Right renal cortex interstitium (tissue), 3 donors: ENCODE measurements at places on chromosomes 4 and X. TPM values are rescaled to one million over a fixed set of nuclear protein-coding genes. Genes with fewer than 3 reads are reported as not detected.

The CCDC158 gene
- polyA plus RNA-seq = 0.75 TPM

The SPANXC gene
- polyA plus RNA-seq = not detected

The AFF2 gene
- polyA plus RNA-seq = 5.6 TPM

The HOPX gene
- 17.5 TPM for polyA plus RNA-seq

The PPEF2 gene
- polyA plus RNA-seq = 0.04 TPM

The CT83 gene
- not detected for polyA plus RNA-seq

DNA sequence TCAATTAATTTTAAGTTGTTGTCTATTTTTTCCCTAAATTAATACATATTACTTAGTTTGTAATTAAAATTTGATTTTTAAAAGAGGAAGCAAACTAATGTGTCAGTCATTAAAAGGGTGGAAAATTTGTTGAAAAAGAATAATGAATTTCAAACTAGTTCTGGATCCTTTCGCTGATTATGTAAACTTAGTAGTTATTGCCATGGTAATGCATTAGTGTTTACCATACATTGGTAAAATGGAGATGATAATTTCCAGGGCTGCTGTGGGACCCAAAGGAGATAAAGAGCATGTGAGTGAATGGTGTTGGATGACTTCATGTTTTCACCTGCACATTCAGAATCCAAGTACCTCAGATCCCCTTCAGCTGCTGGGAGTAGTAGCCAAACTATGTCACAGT lies 6.5 kb downstream of the BEX3 start:
- DNase-seq = no peak

DNA sequence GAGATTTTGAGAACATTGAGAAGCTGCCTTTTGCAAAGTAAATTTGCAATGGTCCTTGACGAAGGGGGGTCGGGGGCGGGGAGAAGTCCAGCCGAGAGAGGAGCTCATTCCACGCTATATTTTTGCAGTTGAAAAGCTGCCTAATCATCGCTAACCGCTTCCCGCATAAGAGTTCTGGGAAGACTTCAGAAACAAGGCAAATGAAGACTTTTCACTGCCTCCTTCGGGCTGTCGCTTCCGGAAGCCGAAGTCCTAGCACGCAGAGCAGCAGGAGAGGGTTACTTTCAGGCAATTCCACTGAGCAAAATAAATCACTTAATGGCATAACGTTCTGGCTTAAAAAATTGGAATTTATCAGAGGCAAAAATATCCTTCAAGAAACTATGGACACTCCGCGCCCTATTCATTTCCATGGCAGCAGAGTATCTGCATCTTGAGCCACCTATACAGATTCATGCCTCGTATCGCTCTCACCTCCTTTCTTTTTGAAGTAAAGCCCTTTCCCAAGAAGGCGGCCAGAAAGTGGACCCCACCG lies 2.6 kb upstream of the LRAT start:
- DNase-seq = no peak

DNA sequence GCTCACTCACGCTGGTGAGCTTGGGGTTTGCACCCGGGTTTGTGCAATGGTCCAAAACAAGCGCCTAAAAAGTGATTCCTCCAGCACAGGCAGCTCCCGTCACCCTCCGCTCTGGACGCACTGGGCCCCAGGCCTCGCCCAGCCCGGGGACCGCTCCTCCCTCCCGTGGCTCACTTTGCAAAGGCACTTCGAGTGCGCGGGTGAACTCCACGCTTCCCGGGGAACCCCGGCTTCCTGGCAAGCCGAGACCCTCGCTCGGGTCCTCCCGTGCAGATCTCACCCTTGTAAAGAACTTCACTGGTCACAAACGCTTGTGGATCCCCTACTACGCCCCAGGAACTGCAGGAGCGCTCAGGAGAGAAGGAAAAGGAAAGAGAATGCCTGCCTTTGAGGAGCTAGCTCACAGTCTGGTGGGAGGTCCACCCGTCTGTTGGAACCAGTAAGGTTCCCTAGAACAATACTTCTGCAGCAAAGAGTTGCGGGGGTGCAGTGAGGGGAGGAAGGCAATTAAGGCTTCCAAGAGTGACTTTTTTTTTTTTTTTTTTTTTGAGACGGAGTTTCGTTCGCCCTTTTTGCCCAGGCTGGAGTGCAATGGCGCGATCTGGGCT lies at the start of gene CTPS2:
Gene CTPS2, minus strand, starts transcription at position 122 of the 608 bp plus-strand sequence. CDS start 9,767 bp downstream, outside the sequence.
- no peak for DNase-seq
